ENCODE measurements at places on chromosomes 4 and X.

DNA sequence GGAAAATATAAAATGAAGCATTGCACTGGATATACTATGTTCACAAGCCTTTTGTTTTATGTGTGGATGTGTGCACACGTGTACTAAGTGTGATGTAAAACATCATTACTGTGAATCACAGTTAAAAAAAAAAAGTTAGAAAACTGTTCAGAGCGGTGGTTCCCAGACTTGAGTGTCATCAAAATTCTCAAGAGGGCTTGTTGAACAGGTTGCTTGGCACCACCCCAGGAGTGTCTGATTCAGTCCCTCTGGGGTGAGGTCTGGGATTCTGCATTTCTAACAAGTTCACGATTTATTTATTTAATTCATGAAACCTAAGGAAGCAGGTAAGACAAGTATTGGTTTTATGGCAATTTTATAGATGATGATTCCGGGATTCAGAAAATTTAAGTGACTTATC, 1.8 kb downstream of the CENPU start:
- no peak for DNase-seq

DNA sequence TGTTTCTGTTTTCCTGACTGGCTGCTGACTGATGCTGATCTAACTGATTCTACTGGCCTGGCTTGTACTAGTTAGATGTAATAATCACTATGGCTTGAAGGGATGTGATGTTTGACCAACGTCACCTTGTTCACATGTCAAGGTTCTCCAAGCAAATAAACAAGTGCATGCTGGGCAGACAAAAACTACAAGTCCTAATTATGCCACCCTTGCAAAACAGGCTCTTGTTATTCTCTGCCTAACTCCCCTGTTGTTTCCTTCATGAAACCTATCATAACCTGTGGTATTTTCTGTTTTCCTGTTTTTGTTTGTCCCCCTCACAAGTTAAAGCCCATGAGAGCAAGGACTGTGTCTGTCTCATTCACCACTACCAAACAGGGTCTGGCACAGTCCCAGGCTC, 146.2 kb downstream of the DCHS2 start:
- no peak for DNase-seq

- no peak for DNase-seq
These were observed 21.7 kb downstream of the LPAR4 start for GRCh38 chrX:78769101-78769755.

DNA sequence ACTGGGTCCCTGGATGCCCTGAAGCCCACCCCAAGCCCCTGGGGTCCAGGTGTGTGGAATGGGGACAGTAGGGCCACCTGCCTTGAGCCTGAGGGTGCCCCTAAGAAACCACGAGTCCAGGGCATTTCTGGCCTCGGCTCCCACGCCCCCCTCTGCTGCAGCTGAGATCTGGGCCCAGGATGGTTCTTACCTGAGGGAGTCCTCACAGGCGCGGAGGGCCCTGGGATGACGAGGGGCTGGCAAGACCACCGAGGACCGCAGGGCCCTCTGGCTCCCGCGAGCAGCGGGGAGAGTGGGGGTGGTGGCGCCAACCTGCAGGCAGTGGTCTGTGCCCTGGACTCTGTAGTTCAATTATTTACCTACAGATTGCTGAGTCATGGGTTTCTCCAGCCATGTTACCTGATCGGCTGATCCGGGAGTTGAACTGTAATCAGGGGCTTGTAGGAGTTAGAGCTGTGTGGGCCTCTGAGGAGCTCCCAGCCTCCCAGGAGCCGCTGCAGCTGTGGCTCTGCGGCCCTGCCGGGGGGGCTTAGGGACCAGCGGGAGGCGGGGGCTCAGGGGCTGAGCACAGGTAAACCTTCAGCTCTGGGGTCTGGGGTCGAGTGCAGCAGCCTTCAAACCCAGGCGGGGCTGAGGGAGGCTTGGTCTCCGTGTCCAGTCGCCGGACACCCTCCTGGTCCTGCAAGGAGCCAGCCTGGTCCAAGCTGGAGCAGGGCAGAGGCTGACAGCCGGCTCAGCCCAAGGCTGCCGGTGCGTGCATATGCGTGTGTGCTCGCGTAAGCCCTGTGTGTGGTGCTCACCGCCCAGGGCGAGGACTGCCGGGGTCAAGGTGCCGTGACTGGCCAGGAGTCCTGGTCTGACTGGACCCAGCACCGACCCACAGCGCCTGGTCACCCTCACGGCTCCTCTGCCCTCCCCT, at the start of gene SLC26A1:
SLC26A1 (minus strand) TSS at position 294 of the 919 bp plus-strand sequence. CDS start 1,701 bp downstream, outside the sequence.
- DNase-seq: no peak

GRCh38 chr4:115334736-115335411, 221.5 kb upstream of the NDST4 start:
- DNase-seq: no peak

GRCh38 chr4:3790006-3790561, 23.9 kb downstream of the ADRA2C start:
- peak; percentile 10 for DNase-seq

- DNase-seq: no peak
These were observed 23.9 kb downstream of the PRDM8 start for GRCh38 chr4:80221161-80221560.

- no peak for DNase-seq
These were observed 15.3 kb downstream of the RAB33B start for GRCh38 chr4:139469216-139469615.

GRCh38 chr4:180103794-180104193, 2139.4 kb upstream of the TENM3 start:
- DNase-seq: no peak

DNA sequence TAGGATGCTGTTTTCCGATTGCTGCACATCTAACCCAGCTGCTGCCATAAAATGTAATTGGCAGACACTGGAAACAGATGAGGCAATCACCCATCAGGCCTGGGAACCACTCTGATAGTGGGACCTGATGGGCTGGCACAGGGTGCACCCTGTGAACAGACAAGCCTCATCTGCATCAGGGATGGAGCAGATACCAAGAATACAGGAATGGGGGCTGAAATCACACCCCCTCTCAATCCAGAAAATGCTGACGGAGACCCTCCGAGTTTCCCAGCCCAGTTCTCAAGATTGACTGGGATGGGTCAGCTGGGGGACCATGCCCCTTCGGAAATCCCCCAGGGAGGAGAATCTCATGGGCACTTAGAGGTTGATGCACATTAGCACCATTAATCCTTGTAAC, 28.8 kb upstream of the PPP2R2C start:
- no peak for DNase-seq

DNA sequence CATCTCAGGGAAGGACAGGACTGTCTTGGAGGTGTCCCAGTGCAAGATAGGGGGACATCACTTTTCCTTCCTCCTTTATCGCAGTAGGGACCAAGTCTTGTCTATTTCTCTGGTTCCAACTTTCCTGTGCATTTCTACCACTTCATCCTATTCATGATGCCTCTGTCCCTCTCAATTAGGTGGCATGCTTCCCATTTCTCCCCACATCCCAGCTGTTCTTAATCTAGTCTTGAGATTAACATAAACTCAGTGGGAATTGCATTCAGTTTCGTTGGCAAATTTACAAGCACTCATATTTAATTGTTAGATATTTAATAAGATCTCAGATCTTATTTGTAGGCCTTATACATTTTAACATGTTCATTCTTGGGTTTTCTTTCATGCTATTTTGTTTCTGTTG, 15.7 kb upstream of the ODAM start:
- no peak for DNase-seq

DNA sequence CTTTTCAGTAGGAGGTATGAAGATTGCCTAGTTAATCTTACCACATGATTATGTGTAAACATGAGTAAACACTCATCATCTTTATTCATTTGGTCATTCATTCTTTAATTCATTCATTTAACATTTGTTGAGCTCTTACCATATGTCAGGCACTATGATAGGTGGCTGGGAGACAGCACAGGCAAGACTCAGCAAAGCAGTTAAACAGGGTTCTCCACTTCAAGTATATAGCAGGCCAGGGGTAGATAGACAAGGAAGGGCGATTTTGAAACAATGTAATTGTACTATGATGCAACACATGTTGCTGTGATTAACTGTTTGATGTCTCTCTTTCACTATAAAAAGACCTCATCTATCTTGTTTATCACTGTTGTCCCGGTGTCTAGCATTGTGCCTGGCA, 84.3 kb upstream of the GPR101 start:
- no peak for DNase-seq

GRCh38 chr4:136806844-136807243, 725.5 kb downstream of the PCDH18 start:
- DNase-seq: no peak

DNA sequence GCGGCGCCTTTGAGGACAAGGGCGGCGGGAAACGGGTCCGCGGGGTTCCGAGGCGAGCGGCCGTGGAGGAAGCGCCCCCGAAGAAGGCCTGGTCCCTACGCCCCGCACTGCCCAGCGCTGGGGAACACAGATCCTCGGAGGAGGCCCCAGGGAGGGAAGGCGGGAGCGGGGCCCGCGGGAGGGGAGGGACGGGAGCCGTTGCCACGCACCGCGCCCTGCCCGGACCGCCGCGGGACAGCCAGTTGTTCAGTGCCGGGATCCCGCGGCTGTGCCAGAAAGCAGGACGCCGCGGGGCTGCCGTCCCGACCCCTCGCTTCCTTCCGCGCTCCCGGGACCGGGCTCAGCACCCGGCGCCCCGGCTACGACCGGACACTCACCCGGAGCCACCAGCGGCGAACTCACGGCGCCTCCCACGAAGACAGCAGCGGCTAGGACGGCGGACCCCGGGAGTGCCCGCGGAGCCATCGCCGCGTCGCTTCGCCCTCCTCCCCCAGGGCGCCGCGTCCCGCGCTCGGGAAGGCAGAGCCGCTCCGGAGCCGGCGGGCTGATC, 278 bp downstream of the RELL1 start:
- no peak for DNase-seq

DNA sequence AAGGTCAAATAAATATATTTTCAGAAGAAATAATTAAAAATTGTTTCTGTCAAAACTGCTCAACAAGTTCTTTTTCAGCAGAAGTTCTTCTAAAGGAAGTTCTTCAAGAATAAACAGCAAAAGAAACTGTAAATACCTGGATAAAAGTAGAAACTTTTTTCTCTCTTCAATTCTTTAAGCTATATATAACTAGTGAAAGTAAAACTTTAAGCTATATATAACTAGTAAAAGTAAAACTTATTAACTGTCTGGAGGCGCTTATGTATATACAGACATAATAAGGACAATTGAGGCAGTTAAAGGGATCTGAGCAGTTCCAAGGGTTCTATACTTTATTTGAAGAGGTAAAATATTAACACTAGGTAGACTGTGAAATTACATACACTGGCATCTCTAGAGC, 126.9 kb downstream of the LRBA start:
- DNase-seq: no peak
